BE2C (cell line): ENCODE measurements at places on chromosomes 12 and 14.

GRCh38 chr14:35215110-35215813 is 76.9 kb upstream of the PSMA6 start:
- no peak for DNase-seq

- DNase-seq = peak; percentile 46
These were observed 119.9 kb upstream of the LHX5 start for GRCh38 chr12:113591480-113591974.

GRCh38 chr12:2959505-2960389 is 550 bp downstream of the TEAD4 start:
- peak; percentile 40 for DNase-seq

DNA sequence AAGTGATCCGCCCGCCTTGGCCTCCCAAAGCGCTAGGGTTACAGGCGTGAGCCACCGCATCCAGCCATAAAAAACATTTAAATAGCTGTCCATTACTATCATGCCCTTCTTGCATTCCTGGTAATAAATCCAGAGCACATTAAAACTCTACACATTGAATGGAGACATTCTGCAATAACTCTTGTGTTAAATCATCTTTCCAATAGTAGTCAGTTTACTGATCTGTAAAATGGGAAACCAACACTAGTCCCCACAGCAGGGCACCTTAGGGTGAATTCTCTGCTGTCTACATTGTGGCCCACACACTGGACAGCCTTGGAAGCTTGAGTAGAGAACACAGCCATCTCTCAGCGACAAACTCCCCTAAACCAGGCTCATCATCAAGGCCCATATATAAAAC is 85.5 kb upstream of the NUDT4 start:
- DNase-seq = no peak

GRCh38 chr14:66790101-66790500 is 282.2 kb downstream of the GPHN start:
- no peak for DNase-seq

DNA sequence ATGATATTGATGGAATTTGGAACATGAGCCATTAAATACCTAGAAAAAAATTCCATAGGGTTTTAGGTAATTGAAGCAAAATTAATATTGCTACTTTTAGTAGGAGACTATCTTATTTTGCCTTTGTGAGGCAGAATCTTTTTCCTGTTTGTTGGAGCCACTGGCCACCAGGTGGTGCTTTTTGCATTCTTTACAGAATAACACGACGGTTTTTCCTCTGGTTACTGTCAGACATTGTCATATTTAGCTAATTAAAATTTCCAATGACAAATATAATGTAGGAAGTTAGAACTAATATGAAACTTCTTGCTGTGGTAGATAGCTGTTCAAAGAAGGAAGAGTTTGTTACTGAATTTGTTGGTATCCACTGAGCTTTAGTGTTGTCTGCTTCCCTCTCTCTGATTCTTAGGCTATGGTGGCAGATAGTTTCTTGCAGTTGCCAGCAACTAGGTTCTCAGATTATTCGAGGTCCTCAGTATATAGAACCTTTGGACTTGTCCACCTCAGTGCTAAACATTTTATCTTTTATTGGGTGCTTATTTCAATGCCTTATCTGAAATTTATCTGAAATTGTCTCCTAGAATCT is 25.7 kb downstream of the RAB21 start:
- DNase-seq = peak; percentile 56

DNA sequence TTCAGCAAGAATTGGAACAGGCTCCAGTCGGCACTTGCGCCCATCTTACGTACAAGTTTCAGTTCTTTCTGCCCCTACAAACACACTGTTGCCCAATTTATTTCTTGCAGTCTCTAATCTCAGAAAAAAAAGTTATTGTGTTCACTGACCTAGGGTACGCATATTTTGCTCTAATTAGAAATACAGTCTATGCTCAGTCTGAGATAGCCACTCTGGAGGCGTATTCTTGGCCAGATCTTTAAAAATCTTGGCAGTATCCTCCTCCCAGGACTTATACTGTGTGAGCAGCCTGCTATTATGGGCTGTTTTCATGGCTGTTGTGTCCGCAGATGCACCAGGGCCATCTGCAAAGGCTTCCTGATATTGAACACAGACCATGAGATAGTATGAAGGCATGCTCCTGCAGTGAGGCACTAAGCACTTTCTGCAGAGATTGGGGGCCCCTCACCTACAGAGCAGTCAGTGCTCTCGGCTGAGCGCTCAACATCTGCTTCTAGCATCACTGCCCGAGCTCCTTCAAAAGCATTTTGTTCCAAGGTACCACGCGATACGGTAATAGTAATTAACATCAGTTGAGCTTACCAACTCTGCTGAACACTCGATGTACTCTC is 57.9 kb downstream of the PPM1H start:
- no peak for DNase-seq

DNA sequence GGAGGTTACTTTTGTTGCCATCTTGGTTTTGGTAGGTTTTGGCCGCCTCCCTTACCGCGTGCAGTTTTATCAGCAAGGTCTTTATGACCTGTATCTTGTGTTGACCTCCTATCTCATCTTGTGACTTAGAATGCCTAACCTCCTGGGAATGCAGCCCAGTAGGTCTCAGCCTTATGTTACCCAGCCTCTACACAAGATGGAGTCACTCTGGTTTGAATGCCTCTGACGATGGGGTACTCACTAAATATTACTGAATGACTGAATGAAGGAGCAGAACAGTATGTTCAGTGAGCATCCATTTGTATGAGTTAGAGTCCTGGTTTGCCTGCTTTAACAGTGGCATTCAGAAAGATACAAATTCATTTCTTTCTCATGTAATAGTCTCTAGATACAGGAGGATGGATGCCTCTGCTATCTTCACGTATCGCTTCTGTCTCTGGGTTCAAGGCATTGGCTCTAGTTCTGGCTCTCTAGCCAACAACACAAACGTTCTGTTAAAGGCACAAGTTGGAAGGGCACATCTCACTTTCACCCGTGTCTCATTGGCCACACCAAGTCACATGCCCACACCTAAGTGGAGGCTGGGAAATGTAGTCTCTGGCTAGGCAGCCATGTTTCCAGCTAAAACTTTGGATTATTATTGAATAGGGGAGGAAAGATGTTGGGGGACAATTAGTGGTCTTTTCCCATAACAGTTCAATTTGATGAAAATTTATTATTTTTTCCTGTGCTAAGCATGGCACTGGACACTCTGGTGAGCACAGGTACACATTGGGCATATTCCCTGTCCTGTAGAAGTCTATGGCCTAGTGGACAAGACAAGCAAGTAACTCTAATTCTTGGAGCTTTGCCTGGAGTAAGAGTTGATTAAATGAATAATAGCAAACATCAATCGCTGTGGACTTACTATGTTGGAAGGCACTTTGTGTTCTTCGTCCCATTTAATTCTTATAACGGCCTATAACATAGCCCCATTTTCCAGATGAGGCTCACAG is 75.2 kb upstream of the RPH3A start:
- peak; percentile 67 for DNase-seq

GRCh38 chr12:28367326-28367725 is 177.1 kb downstream of the CCDC91 start:
- DNase-seq = no peak

- no peak for DNase-seq
These were observed 878.1 kb downstream of the DIO2 start for GRCh38 chr14:79333198-79333546.

DNA sequence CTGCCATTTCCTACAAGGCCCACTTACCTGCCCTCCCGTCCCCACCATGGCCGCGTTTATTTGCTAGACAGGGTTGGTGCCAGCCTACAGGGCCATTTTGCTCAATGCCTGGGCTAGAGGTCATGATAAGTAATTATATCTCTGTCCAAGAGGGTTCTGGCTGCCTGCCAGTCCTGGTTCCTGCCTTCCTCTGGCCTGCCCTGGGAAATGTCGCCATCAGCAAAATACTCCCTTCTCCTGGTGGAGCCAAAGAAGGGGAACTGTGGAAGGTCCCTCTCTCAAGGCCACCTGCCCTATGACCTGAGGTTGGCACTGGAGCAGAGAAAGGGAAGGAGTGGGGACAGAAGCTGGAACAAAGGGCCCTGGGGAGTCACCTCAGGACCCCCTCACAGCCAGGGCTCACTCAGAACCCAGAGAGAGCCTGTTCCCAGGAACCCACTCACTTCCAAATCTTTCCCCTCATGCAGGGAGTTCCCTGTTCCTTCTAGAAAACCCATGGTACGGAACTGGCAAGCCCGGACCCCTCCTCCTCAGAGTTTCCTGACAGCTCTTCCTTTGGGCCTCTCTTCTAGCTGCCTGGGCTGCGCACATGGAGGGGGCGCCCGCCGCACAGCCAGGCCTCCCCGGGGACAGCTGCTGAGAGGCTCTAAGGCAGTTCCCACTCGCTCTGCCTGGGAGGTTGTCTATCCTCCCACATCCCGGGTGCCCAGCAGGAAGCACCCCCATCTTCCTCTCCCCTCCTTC is 280.5 kb downstream of the DPF3 start:
- peak; percentile 89 for DNase-seq

DNA sequence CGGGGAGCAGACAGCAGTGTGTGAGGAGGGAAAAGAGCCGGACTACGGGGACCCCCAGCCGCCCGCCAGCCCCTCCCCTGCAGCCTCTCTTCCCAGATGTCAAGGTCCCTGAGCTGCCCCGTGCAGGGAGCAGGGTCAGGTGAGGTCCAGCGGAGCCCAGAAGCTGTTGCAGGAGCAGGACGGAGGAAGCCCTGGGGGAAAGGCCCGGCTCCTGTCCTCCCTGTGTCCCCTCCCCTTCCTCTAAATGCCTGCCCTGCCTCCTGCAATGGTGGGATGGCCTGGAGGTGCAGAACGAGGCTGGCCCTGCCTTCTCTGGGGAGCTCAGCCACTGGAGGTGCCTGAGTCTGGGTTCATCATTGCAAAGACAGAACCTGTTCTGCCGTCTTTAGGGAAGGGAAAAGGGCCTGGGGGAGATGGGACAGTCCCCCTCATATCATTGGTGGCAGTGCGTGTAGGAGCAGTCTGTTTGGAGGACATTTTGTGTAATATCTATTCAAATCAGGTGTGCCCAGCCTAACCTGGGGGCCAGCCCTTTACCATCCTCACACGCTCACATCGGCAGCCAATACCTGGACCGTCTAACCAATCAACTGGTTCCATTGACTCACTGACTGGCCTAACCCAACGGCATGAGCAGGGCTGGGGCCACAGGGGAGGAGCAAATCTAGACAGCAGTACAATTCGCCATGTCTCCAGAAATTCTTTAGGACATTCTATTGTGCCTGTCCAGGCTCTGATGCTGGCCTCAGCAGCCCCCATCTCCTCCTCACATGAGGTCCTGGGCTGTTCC is 364.1 kb upstream of the SFSWAP start:
- DNase-seq = no peak

GRCh38 chr14:37384870-37385596 is 187.3 kb downstream of the MIPOL1 start:
- no peak for DNase-seq

- no peak for DNase-seq
These were observed 394.5 kb downstream of the APAF1 start for GRCh38 chr12:99039367-99040120.

GRCh38 chr14:20627346-20628027 is 14.0 kb downstream of the OR6S1 start:
- no peak for DNase-seq

DNA sequence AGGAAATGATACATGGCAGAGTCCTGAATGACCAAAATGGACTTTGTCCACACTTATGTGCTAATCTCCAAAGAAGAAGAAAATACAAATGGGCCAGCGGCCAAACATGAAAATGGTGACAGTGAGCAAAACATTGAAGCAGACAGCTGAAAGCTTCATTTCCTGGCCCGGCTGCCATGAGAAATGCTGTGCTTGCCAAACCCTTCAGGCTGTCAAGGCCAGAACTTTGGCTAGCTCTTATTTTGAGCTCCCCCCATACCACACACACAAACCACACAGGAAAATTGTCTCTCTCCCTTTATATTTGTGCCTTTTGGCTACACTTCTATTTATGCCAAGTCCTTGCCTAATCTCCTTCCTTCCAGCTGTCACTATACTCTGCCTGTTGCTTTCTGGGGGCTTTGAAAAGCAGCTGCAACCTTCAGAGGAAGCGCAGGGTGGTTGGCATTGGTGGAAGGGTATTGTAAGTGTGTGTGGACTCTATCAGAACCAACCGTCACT is 323.8 kb downstream of the RAD51B start:
- DNase-seq = no peak

DNA sequence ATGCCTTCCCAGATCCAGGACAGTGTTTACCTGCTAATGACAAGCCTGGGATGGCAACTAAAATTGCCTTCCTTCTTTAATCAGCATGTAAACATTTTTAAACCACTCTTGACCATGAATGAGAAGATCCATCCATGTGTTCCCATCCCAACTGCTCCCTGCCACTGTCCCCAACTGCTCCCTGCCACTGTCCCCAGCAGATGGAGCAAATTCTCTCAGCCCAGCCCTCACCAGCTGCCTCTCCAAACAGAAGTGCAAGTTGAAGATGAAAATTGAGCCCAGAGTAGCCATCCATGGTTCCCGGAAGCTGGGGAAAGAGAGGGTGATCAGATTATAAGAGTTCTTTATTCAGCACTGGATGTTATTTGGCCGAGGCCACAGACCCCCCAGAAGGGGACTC is 133.1 kb downstream of the SLC15A4 start:
- DNase-seq = no peak

- no peak for DNase-seq
These were observed 268.3 kb upstream of the CPNE8 start for GRCh38 chr12:39173726-39174125.

DNA sequence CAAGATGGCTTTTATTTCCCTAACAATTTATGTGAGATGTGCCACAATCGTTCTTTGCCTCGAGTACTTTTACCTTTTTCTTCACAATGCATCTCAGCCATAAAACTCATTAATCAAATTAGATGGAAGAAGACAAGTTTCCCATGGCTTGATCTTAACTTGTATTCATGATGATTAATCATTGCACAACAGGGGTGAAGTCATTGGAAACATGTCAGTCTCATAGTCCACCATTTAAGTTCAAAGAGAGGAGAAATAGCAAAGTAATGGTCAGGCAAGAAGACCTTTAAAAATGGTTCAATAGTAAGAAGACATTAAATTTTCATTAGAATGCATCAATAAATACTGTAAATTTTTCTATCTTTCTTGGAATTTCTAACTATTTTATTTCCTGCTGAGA is 136.3 kb downstream of the FOXG1 start:
- no peak for DNase-seq

DNA sequence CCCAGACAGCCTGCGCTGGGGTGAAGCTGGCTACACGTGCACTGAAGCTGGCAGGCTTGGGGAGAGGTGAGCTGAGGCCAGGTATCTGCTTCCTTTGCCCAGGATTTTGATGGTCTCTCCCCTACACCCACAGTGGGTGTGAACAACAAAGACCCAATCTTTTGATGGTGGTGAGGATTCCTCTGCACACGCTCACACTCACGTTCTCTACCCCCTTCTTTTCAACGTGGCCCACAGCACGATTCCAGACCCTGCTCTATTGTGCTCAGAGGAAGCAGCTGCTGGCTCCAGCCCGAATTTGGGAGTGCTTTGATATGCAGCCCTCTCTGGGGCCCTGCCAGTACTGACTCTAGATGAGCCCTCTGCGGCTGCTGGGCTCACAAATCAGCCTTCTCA is 4.9 kb downstream of the CD9 start:
- no peak for DNase-seq
